ENCODE measurements at places on chromosomes 1 and 21. TPM values are rescaled to one million over a fixed set of nuclear protein-coding genes. Genes with fewer than 3 reads are reported as not detected.

GOLT1A gene
- polyA plus RNA-seq: 199 TPM

FCGR3A gene
- 1.3 TPM for polyA plus RNA-seq

MIB2 gene
- 1.9 TPM for polyA plus RNA-seq

CLEC20A gene
- polyA plus RNA-seq: 0.79 TPM

PTPRC gene
- polyA plus RNA-seq: 1.3 TPM

ATP5PB gene
- 1,193 TPM for polyA plus RNA-seq

KCNJ9 gene
- polyA plus RNA-seq: 12.2 TPM

ANGPTL3 gene
- polyA plus RNA-seq: not detected

LORICRIN gene
- not detected for polyA plus RNA-seq

CFAP126 gene
- polyA plus RNA-seq: 0.83 TPM

All from Purkinje cell (primary cell).